ENCODE measurements at places on chromosomes 1 and 21. TPM values are rescaled to one million over a fixed set of nuclear protein-coding genes. Genes with fewer than 3 reads are reported as not detected.

Gene SPRR2E
- total RNA-seq = not detected

Gene FCRL3
- 0.44 TPM for total RNA-seq

Gene KCNA3
- 2.2 TPM for total RNA-seq

Gene EDARADD
- not detected for total RNA-seq

Gene ZNF684
- 5.6 TPM for total RNA-seq

Gene CR1L
- not detected for total RNA-seq

Gene KPRP
- not detected for total RNA-seq

Gene DYNLT5
- 2.8 TPM for total RNA-seq

Data from subcutaneous adipose tissue (tissue), 4 donors.